Activated T-helper 1 cell treated with anti-CD3 and anti-CD28 coated beads, Interleukin-12 subunit alpha, Interleukin-12 subunit beta, Interleukin-2, Interleukin-4 antibody, amounts not matched to agents 30 ng/mL and 10 ng/mL and 1 ng/mL, durations not matched to agents 14 hours and 24 hours and 36 hours (primary cell): ENCODE measurements at places on chromosomes 2 and 18.

GRCh38 chr2:37350034-37350433 lies 5.6 kb downstream of the QPCT start:
- H3K27ac ChIP-seq, result no peak overlapping the region

- no peak overlapping the region for H3K4me3 ChIP-seq
- no peaks in the 10 kb centered on the region for H3K36me3 ChIP-seq
Measured at GRCh38 chr2:33011373-33011772, 64.6 kb downstream of the LTBP1 start.

DNA sequence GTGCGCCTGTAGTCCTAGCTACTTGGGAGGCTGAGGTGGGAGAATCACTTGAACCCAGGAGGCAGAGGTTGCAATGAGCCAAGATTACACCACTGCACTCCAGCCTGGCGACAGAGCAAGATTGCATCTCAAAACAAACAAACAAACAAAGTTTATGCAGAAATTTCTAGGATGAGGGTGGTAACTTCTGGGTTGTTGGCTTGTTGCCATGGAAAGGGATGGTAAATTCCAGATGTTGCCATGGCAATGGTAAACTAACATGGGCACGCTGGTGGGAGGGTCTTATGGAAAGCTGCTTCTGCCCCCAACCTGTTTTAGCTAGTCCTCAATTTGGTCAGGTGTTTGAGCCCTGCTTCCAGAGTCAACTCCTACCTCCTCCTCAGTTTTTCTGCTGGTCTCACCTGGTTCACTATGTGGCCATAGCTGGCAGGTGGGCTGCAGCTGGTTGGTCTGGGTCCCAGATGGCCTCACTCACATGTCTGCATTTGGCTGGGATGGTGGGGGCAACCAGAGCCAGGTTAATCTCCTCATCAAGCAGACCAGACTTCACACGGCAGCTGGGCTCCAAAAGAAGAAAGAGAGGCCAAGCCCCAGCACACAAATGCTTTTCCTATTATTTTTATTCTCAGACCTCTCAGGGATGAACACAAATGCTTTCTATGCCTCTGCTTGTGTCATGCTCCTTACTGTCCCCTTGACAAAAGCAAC lies 26.6 kb upstream of the TEX44 start:
- no peaks in the 10 kb centered on the region for H3K36me3 ChIP-seq
- H3K4me1 ChIP-seq, result peaks cover 8% of the 10 kb centered on the region
- no peak for DNase-seq

GRCh38 chr2:101109451-101110118 lies 41.6 kb downstream of the TBC1D8 start:
- no peak overlapping the region for H3K27ac ChIP-seq
- peaks cover 5% of the 10 kb centered on the region for H3K27me3 ChIP-seq
- no peaks in the 10 kb centered on the region for H3K4me1 ChIP-seq
- H3K36me3 ChIP-seq, result no peaks in the 10 kb centered on the region
- no peak overlapping the region for H3K4me3 ChIP-seq

- peaks cover 78% of the 10 kb centered on the region for H3K36me3 ChIP-seq
- peaks cover 82% of the 10 kb centered on the region for H3K4me1 ChIP-seq
- H3K27ac ChIP-seq, result peak overlapping the region; percentile 99
- peak; percentile 67 for DNase-seq
Measured at GRCh38 chr2:203871371-203871983, 3.9 kb downstream of the CTLA4 start.

- peaks cover 7% of the 10 kb centered on the region for H3K27me3 ChIP-seq
- H3K4me1 ChIP-seq, result no peaks in the 10 kb centered on the region
- no peak overlapping the region for H3K27ac ChIP-seq
- no peak for DNase-seq
Measured at GRCh38 chr2:204726831-204727230, 181.6 kb downstream of the PARD3B start.

DNA sequence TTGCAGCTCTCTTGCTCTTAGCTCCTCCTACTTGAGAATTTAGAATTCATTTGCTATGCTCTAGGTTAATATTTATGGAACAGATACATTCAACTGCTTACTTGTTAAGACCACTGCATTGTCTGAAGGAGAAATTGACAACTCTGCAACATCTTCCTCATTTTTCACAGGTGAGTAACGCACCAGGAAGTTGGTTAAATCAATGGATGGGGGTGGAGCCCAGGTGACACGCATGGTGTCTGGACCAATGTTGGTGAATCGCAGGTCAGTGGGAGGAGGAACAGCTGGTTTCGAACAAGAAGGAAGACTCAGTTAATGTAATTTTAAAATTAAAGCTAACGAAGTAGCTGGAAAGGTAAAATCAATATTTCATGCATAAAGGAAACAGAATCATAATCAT lies 44.3 kb downstream of the FN1 start:
- no peak for DNase-seq
- H3K4me1 ChIP-seq, result no peaks in the 10 kb centered on the region
- H3K36me3 ChIP-seq, result no peaks in the 10 kb centered on the region
- no peak overlapping the region for H3K27ac ChIP-seq
- H3K4me3 ChIP-seq, result no peak overlapping the region
- peaks cover 4% of the 10 kb centered on the region for H3K27me3 ChIP-seq

- no peak overlapping the region for H3K27ac ChIP-seq
- H3K4me1 ChIP-seq, result no peaks in the 10 kb centered on the region
- H3K36me3 ChIP-seq, result no peaks in the 10 kb centered on the region
- H3K27me3 ChIP-seq, result no peaks in the 10 kb centered on the region
- no peak for DNase-seq
Measured at GRCh38 chr2:20378891-20379519, 28.4 kb upstream of the PUM2 start.

GRCh38 chr2:156472686-156473085 lies 36.5 kb downstream of the GPD2 start:
- DNase-seq, result peak; percentile 2
- peaks cover 15% of the 10 kb centered on the region for H3K36me3 ChIP-seq
- no peak overlapping the region for H3K4me3 ChIP-seq
- H3K4me1 ChIP-seq, result peaks cover 77% of the 10 kb centered on the region

DNA sequence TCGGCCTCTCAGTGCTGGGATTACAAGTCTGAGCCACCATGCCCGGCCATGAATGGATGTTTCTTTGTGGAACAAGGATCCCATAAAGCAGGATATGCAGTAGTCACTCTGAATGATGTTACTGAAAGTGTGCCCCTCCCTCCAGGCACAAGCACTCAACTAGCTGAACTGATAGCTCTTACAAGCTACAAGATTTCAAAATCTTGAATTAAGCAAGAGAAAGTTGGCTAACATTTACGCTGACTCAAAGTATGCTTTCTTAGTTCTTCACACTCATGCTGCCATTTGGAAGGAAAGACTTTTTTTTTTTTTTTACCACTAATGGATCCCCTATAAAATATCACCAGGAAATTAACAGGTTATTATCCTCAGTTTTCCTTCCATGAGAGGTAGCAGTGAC lies 549.0 kb upstream of the PKDCC start:
- no peaks in the 10 kb centered on the region for H3K36me3 ChIP-seq
- DNase-seq, result no peak
- no peaks in the 10 kb centered on the region for H3K4me1 ChIP-seq
- no peaks in the 10 kb centered on the region for H3K27me3 ChIP-seq
- no peak overlapping the region for H3K4me3 ChIP-seq

GRCh38 chr2:224016963-224017362 lies 22.1 kb downstream of the SERPINE2 start:
- DNase-seq, result no peak
- no peaks in the 10 kb centered on the region for H3K27me3 ChIP-seq
- H3K4me3 ChIP-seq, result no peak overlapping the region

DNA sequence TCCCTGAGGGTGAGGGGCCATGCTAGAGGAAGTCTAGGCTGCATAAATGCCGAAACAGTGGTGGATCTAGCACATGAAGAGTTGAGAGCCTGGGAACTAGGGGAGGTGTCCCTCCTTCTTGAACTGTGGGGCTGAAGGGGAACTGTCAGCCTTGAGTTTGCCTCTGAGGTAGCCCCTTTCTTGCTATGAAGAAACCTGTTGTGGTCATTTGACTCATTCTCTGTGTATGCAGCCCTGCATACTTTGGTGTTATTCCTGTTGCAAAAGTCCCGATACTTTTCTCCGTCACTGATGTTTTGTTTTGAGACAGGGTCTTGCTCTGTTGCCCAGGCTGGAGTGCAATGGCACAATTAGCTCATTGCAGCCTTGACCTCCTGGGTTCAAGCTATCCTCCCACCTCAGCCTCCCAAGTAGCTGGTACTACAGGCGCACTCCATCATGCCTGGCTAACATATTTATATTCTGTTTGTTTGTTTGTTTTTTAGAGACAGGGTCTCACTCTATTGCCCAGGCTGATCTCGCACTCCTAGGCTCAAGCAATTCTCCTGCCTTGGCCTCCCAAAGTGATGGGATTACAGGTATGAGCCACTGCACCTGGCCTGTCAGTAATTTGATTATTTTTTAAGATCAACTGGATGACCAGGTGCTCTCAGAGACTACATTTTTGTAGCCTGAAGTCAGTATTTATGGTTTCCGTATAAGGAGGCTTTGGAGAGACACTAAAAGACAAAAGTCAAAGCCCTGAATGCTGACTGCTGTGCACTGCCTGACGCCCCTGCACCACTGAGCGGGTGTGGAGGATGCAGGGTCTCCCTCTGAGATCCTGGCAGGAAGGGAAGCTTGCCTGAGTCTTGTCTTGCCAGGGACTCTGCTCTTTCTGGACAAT lies 126.0 kb upstream of the MSH6 start:
- no peaks in the 10 kb centered on the region for H3K4me1 ChIP-seq
- no peaks in the 10 kb centered on the region for H3K36me3 ChIP-seq
- DNase-seq, result no peak
- no peak overlapping the region for H3K4me3 ChIP-seq
- no peaks in the 10 kb centered on the region for H3K27me3 ChIP-seq

- no peaks in the 10 kb centered on the region for H3K4me1 ChIP-seq
- DNase-seq, result no peak
- peaks cover 6% of the 10 kb centered on the region for H3K27me3 ChIP-seq
- no peaks in the 10 kb centered on the region for H3K36me3 ChIP-seq
- H3K4me3 ChIP-seq, result no peak overlapping the region
Measured at GRCh38 chr2:128667391-128667790, 348.7 kb upstream of the HS6ST1 start.

- H3K27ac ChIP-seq, result no peak overlapping the region
- H3K27me3 ChIP-seq, result peaks cover 24% of the 10 kb centered on the region
- DNase-seq, result no peak
- H3K4me3 ChIP-seq, result no peak overlapping the region
- no peaks in the 10 kb centered on the region for H3K36me3 ChIP-seq
- H3K4me1 ChIP-seq, result peaks cover 15% of the 10 kb centered on the region
Measured at GRCh38 chr2:36389577-36389976, 34.0 kb downstream of the CRIM1 start.

GRCh38 chr18:3875961-3876360 lies 426.0 kb downstream of the TGIF1 start:
- DNase-seq, result no peak
- H3K4me1 ChIP-seq, result no peaks in the 10 kb centered on the region
- no peak overlapping the region for H3K4me3 ChIP-seq
- H3K27ac ChIP-seq, result no peak overlapping the region
- H3K27me3 ChIP-seq, result peaks cover 27% of the 10 kb centered on the region

DNA sequence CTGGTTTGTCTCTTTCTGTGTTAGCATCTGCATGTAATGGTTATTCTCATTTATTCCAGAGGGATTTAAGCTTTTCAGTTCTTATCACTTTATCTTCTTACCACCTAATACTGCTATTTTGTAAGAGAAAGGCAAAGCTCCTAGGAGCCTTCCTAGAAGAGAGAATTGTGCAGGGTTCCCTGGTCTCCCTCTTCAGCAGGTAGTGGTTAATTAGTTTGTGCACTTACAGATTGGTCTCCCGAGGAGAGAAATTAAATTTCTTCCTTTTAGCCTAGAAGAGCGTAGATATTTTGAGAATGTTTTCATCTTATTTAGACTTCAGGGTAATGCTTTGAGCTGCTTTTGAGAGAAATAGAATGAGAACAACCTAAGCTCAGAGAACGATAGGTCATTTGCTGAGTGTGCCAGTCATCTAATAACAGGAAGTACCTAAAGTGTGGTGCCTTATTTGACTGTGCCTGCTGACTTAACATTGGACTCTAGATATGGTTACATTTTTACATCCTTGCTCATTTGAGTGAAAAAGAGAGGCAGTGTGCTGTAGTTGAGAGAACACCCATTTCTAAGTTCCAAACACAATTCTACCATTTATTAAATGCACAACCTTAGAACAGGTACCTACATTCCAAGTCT lies 651.4 kb downstream of the STK39 start:
- peaks cover 3% of the 10 kb centered on the region for H3K27me3 ChIP-seq
- DNase-seq, result no peak
- no peaks in the 10 kb centered on the region for H3K4me1 ChIP-seq

- no peak overlapping the region for H3K4me3 ChIP-seq
- H3K4me1 ChIP-seq, result no peaks in the 10 kb centered on the region
- no peaks in the 10 kb centered on the region for H3K27me3 ChIP-seq
- no peak overlapping the region for H3K27ac ChIP-seq
- no peaks in the 10 kb centered on the region for H3K36me3 ChIP-seq
- no peak for DNase-seq
Measured at GRCh38 chr2:14583059-14583458, 49.5 kb upstream of the LRATD1 start.

DNA sequence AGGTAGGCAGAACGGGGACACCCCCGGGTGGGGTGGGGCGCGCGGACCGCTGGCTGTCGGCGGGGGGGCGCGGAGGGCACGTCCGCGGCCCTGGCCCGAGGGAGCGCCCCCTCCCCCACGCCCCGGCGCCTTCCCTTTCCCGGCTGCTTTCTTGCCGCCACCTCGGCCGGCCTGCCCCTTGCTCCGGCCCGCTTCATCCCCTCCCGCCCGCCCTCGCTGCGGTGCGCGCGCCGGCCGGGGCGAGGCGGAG lies 443 bp downstream of the VAPA start:
- H3K27ac ChIP-seq, result peak overlapping the region; percentile 76
- DNase-seq, result no peak
- peaks cover 5% of the 10 kb centered on the region for H3K27me3 ChIP-seq
- peak overlapping the region; percentile 88 for H3K4me3 ChIP-seq

GRCh38 chr2:217979151-217979811 lies 23.5 kb downstream of the TNS1 start:
- H3K36me3 ChIP-seq, result no peaks in the 10 kb centered on the region
- H3K4me1 ChIP-seq, result no peaks in the 10 kb centered on the region
- no peak overlapping the region for H3K27ac ChIP-seq

DNA sequence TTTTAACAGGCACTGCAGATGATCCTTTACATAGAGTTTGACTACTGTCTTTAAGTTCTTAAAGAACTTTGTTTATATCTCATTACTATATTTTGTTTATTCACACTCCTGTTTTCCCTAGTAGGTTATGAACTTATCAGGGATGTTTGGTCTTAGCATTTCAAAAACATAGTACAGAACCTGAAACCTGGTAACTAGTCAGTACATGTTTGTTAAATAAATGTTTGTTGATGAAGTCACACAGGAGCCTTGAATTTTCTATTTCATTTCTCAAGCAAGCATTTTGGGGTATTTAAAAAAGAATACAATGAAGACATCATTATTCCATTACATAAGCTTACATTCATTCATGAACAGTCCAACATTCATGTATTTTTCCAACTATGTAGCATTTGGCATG lies 280.3 kb upstream of the ZSWIM2 start:
- no peak for DNase-seq
- no peaks in the 10 kb centered on the region for H3K27me3 ChIP-seq
- H3K36me3 ChIP-seq, result no peaks in the 10 kb centered on the region
- no peak overlapping the region for H3K27ac ChIP-seq
- no peak overlapping the region for H3K4me3 ChIP-seq

DNA sequence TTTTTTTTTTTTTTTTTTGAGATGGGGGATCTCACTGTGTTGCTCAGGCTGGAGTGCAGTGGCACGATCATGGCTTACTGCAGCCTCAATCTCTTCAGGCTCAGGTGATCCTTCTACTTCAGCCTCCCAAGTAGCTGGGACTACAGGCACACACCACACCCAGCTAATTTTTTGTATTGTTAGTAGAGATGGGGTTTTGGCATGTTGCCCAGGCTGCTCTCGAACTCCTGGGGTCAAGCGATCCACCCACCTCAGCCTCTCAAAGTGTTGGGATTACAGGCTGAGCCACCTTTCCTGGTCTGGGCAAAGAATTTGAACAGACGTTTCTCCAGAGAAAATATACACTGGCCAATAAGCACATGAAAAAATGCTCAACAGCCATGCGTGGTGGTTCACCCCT lies 2.9 kb upstream of the SNRNP200 start:
- DNase-seq, result no peak
- peaks cover 35% of the 10 kb centered on the region for H3K36me3 ChIP-seq
